ENCODE measurements at places on chromosomes 7 and 10.
A peak's percentile ranks its signal among the peaks of the same experiment; 100 is the strongest.

GRCh38 chr10:37975401-37975991, 951 bp downstream of the ZNF25 start:
- no peak for DNase-seq

DNA sequence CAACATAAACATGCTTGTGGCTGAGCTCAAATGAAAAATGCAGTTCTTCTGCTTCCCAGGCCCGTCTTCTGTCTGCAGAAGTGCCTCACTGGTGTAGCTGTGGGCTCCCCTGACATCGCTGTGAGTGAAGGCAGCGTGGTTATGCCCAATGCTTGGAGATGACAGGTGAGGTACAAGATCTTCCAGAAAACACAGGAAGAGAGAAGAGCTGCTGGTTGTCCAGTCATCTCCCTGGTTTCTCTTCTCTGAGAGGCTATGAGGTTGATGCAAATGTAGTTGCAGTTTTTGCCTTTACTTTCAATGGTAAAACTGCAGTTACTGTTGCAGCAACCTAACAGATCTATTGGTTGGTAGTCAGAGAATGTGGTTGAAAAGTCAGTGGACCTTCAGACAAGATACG, 223.6 kb downstream of the GATA3 start:
- no peak for DNase-seq

GRCh38 chr7:7731732-7732131, 13.3 kb upstream of the RPA3 start:
- DNase-seq, result no peak

GRCh38 chr7:102234801-102235550, 51.7 kb upstream of the SH2B2 start:
- no peak for DNase-seq

DNA sequence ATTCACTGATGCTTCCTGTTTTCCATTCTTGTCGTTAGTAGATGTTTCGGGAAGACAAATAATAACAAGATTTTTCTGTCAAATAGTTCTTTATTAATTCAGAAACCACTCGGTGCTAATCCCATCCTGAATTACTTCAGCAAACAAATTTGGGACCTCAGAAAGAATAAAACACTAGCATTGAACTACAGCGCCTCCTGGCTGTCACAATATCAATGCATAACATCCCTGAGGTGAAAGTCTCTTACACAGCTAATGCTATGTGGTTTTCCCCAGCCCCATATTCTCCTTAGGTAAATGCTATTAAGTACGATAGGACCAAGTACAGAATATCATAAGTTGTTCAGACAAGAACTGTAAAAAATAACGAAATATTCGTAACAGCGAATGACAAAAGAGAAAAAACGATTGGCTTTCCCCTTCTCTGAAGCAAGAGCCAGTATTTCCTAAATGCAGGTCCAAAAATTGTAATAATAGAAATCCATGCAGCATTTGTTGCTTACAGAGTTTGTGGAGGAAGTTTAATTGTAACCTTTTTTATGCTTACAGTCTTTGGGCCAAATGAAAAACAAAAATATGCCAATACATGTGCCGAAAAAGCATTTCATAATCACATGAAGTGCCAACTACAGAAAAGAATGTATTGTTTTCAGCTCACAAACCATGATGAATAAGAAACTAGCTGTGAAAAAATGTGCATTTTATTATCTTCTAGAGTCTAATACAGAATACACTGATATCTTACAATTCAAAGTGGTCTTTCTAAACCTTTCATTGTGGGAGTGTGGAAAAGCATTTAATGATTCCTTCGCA, 47.3 kb downstream of the MYPN start:
- peak; percentile 34 for DNase-seq

DNA sequence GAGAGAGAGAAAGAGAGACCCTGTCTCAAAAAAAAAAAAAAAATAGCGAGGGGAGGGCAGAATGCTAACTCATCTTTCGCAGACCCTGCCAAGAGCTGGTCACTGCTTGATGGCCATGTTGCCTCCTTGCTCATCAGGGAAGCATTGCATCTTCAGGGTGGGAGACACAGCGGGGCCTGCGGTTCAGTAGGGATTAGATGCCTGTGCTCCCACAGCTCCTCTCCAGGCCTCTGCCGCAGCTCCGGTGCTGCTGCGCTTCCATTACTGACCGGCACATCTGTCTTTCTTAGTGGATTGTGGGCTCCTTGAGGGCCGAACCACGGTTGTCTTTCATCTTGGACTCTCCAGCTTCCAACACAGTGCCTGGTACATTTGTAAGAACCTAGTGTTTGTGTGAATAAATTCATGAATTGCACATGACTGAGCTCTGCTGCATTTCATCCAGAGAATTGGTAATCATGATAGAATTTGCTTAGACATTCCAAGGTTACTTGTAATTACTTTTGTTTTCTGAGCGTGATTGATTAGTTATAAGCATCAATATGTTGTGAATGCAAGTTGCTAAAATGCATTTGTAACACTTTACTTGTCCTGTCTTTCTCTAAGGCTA, 16.8 kb downstream of the HK1 start:
- DNase-seq, result no peak

GRCh38 chr10:89278034-89278535, 23.8 kb upstream of the IFIT2 start:
- DNase-seq, result no peak

GRCh38 chr10:3935933-3936359, 150.9 kb upstream of the KLF6 start:
- no peak for DNase-seq

- DNase-seq, result no peak
Measured at GRCh38 chr10:121595806-121596688, 2.2 kb downstream of the FGFR2 start.

- DNase-seq, result no peak
Measured at GRCh38 chr7:111212857-111213523, 122.1 kb downstream of the LRRN3 start.

- DNase-seq, result peak; percentile 3
Measured at GRCh38 chr10:78657163-78657861, 411.5 kb upstream of the ZMIZ1 start.

DNA sequence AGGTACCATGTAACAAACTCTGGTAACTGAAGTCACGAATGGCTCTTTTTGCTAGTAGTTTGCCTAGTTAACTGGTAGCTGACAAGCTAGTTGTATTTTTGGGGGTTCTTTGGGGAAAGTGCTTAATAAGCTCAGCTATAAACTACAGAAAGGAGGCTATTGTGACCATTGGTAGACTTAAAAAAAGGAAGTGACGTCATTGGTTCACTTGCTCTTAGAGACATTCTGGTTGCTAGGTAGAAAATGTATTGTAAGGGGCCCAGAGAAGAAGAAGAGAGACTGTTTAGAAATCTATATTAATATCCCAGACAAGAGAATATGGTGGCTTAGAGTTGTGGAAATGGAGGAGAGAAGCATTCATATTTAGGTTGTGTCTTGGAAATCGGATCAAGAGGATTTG, 103.0 kb downstream of the NXPH1 start:
- DNase-seq, result no peak

GRCh38 chr10:99945263-99945662, 64.5 kb downstream of the DNMBP start:
- DNase-seq, result no peak

GRCh38 chr7:153523320-153524015, 528.7 kb upstream of the DPP6 start:
- no peak for DNase-seq

DNA sequence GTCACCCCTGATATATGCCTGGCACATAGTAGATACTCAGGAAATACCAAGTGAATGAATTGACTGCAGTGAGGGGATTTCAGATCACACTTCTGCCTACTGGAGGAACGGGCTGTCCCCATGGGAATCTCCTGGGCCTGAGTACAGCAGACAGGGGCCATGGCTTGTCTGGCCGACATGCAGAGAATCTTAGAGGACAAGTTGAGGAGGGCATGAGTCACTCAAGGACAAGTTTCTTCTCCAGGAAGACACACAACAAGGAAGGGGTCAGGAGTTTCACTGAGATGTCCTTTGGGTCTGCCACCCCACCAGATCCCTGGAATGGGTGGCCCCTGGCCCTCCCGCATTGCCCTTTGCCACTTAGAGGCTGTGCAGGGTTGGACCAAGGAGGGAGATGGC, 20.7 kb downstream of the PLPP4 start:
- DNase-seq, result no peak

DNA sequence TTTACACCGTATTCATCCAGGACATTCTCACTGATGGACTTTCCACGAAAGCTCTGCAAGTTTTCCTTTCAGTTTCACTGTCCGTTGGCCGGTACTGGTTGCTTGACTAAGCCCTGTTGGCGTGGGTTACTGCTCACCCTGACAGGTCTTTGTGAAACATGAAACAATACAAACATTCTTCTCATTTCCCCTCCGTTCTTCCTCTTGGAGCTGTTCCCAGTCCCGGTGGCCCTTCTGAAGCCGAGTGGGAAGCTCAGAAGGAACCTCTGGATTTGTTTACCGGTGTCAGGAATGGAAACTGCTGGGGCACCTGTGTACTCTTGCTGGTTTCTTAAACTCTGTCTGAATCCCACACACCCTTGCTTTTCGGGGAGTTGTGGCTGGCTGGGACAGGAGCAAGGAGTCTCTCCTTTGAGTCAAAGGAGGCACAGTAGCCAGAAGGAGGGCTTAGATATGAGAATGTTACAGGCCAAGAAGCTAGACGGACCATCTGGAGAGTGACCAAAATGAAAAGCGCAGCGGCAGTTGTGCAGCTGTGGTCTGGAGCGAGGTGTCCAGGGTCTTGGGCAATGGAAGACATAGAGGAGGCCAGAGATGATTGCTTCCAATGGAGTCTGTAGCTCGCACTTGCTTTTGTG, 45.7 kb downstream of the LYZL2 start:
- no peak for DNase-seq

DNA sequence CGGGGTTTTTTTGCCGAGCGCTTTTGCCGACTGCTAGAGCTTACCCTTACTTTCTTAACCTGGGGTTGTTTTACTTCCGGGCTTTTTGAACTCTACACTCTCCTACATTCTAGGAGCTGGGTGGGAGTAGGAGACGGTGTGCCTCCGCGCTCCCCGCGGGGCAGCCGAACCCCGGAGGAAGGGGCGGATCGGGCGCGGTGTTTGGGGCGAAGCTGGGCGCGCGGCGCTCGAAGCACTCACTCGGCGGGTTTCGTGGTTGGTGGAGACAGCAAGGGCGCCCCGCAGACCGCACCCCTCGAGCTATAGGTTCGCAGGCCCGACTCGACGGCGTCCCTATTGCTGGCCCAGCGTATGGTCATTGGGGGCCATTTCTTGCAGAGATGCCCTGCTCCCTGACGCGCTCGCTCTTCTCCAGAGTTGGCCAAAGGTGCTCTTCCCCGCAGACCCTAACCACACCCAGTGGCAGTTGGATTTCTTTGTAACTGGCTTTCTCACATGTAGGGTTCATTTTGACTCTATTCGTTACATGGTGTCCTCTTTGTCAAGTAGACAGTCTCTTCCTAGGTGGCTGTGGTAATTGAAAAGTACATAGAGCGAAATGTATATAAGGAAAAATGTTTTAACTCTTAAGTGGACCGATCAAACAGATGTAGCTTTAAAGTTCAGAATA, 364 bp downstream of the ZNF518A start:
- peak; percentile 55 for DNase-seq

DNA sequence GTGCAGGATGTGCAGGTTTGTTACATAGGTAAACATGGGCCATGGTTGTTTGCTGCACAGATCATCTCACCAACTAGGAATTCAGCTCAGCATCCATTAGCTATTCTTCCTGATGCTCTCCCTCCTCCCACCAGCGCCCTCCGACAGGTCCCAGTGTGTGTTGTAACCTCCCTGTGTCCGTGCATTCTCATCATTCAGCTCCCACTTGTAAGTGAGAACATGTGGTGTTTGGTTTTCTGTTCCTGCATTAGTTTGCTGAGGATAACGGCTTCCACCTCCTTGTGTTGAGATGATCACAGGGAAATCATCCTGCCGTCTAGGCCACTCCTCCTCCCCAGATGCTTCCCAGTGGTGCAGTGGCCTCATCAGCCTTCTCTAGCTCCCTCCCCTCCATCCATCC, 261.6 kb upstream of the GALNT17 start:
- DNase-seq, result no peak

- no peak for DNase-seq
Measured at GRCh38 chr10:11336722-11337162, 274.7 kb downstream of the USP6NL start.

DNA sequence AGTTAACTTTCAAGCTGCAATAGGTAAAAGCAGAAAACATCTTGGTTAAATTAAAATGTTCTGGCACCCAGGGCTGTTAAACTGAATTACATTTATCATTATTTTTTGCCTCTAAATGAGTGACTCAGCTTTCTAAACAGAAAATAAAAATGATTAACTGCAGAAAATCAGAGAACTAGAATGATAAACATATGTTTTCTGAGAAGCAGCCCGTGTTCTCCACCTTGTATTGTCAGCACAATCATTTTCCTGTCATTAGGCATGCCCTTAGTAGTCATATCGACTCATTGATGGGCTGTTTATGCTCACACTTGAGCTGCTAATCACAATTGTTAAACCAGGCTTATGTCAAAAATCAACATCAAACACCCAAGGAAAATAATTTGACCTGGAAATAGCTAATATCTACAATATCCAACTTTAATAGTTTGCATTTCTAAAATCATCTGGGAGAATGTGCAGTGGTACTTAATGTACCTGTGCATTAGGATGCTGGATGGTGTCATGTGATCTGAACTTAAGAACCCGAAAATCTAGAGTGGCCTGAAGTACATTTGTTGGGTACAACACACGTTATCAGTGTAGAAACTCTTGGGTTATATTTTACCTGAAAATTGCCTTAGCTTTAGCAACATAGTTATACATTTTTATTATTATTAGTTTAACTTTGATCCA, 2.3 kb downstream of the MDFIC start:
- DNase-seq, result no peak

DNA sequence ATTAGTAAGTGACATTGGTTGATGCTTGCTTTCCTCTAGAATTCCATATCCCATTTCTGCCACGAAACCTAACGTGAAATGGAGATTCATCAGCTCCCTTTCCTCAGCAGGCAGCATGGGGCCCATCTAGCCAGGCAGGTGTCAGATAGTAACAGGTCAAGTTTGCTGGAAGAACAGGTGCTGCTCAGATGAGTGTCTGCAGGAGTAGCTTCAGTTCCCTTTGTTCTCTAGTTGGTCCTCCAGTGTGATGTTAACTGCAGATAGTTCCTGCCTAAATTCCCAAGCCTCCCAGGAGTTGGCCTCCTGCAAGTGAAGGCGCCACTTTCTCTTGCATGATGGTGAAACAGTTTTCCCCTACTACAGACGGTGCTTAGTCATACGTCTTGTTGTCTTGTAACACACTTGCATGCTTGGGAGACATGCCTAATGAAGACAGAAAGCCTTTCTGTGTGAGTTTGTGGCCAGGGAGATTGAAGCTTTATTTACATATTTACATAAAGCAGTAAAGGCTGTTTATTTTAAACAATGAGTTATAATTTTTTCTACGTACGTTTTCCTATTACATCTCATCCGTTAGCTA, 175.4 kb downstream of the CHN2 start:
- no peak for DNase-seq

DNA sequence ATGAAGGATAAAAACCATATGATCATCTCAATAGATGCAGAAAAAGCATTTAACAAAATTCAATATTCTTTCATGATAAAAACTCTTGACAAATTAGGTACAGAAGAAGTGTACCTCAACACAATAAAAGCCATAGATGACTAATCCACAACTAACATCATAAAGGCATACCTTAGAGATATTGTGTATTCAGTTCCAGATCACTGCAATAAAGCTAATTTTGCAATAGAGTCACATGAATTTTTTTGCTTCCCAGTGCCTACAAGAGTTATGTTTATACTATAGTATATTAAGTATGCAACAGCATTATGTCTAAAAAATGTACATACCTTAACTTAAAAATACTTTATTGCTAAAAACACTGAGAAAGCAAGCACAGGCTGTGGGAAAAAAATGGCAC, 18.9 kb upstream of the RNF32 start:
- DNase-seq, result no peak

Data from stimulated activated CD8-positive, alpha-beta memory T cell treated with anti-CD3 and anti-CD28 coated beads, Interleukin-15, amount 100 ng/mL, for 4 hours (primary cell).